Stimulated activated CD4-positive, alpha-beta T cell treated with anti-CD3 and anti-CD28 coated beads, TNF-alpha, amount 100 ng/mL, for 48 hours (primary cell): ENCODE measurements at places on chromosomes 7 and 10.

- no peak for DNase-seq
These were observed 59.9 kb upstream of the EFCAB10 start for GRCh38 chr7:105640956-105641810.

DNA sequence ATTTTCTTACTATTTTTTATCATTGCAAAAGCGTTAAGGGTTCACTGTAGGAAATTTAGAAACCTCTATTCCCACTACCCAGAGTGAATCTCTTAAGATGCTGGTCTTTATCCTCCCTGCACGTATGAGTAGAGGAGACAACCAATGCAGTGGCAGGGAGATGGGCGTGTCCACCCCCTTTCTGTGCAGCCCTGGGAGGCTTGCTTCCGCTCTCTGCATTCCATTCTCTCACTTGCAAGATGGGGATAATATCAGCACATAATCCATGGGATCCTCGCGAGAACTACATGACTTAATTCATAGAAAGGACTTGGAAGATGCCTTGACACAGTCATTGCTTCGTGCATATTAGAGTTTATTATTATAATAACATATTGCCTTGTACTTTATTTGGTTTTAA is 196.2 kb downstream of the KLF6 start:
- DNase-seq, result no peak

GRCh38 chr10:132967540-132967939 is 25.2 kb upstream of the CFAP46 start:
- no peak for DNase-seq

- no peak for DNase-seq
These were observed 267.9 kb downstream of the MAGI2 start for GRCh38 chr7:79185605-79186004.

DNA sequence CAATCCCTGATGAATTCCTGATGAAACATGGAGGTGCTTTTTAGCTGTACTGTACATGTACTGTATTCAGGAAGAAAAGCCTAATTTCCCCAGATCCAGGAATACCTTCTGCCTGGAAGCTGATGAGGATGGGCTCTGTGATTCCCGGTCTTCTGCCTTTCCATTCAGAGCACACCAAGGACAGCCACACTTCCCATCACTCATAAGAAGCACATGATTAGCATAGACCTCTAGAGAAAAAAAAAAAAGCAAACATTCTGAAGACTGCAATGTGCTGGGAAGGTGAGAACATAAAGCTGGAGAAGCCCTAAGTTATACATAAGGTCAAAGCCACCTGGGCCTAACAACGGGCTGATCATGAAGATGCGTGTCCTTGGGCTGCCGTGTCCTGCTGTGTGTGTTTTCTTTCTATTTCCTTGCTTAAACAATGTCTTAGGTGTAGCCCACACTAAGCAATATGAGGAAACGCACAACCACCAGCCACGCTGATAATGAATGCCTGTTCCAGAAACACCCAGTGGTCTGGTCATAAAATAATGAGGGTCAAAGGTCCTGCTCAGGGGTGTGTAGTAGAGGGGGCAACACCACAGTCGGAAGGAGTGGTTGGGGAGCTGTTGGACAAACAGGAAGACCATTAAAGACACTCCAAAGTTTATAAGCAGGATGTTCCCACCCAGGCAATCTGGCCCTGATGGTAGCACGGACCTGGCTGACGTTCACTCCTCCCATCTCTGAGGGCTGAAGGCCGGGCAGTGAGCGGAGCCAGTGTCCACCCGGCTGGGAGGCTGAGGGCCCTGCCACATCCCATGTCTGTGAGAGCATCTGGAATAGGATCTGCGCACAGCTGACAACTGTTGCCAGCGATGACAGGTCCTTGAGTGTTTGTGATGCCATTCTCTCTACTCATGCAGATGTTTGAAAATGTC is 7.9 kb downstream of the PKD1L1 start:
- DNase-seq, result no peak

GRCh38 chr7:46468753-46469356 is 547.8 kb upstream of the IGFBP3 start:
- DNase-seq, result no peak

- no peak for DNase-seq
These were observed 231.5 kb downstream of the ABCA13 start for GRCh38 chr7:48402721-48403120.
